NCI-H345 (cell line): ENCODE measurements at places on chromosomes 13 and 19.

DNA sequence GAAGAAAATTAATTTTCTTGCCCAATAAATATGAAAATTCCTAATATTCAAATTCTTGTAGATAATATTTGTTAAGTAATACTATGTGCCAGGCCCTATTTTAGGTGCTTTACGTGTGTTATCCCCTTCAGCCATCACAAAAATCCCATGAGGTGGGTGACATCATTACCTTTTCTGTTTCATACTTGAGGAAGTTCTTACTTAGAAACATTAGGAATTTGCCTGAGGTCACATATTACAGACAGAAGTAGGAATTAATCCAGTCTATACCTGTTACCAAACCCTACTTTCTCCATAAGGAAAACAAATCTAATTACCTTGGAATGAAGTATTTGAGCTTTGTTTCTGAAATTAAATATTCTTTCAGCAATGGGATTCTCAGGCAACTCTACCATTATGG is 336.1 kb downstream of the GPC6 start:
- DNase-seq = no peak

GRCh38 chr19:15101479-15102082 is 5.6 kb upstream of the SYDE1 start:
- DNase-seq = no peak

- DNase-seq = no peak
Measured at GRCh38 chr19:57708641-57709361, at the start of gene ZNF154. Gene ZNF154 (minus strand): TSS chr19:57709204. CDS start chr19:57708971, 233 bp downstream.

DNA sequence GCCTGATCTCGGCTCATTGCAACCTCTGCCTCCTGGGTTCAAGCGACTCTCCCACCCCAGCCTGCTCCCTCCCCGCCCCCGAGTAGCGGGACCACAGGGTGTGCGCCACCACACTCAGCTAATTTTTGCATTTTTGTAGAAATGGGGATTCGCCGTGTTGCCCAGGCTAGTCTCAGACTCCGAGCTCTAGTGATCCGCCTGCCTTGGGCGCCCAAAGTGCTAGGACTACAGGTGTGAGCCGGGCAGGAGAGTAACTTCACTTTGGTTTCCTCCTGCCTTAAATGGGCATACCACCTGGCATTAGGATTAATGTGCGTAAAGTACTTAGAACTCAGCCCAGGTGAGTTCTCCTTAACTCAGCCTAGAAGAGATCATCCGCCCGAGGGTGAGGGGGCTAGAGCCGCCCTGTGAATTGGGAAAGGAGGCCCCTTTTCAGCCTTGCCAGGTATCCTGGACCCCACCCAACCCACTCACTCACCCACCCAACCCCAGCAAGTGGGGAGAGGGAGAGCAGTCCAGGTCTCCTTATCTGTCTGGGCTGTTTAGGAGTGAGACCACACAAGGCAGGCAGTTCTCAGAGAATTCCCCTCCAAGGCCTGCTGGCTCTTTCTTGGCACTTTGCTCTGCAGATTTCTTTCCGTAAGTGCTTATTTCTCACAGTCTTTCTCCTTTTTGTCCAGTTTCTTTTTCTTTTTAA is 1.2 kb upstream of the ZFP36 start:
- no peak for DNase-seq

DNA sequence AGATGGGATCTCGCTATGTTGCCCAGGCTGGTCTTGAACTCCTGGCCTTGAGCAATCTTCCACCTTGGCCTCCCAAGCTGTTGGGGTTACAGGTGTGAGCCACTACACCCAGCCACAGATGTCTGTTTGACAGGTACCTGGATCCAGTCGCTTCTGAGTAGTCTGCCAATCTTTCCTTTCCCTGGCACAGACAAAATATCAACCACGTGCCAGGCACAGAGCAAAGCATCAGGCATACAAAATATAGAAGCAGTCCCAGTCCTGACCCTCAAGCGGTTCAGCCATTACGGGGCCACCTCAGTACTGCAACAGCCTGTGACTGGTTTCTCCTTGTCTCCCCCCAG is 3.8 kb downstream of the ELAVL1 start:
- no peak for DNase-seq

GRCh38 chr13:114105521-114106225 is 26.8 kb downstream of the RASA3 start:
- DNase-seq = no peak

DNA sequence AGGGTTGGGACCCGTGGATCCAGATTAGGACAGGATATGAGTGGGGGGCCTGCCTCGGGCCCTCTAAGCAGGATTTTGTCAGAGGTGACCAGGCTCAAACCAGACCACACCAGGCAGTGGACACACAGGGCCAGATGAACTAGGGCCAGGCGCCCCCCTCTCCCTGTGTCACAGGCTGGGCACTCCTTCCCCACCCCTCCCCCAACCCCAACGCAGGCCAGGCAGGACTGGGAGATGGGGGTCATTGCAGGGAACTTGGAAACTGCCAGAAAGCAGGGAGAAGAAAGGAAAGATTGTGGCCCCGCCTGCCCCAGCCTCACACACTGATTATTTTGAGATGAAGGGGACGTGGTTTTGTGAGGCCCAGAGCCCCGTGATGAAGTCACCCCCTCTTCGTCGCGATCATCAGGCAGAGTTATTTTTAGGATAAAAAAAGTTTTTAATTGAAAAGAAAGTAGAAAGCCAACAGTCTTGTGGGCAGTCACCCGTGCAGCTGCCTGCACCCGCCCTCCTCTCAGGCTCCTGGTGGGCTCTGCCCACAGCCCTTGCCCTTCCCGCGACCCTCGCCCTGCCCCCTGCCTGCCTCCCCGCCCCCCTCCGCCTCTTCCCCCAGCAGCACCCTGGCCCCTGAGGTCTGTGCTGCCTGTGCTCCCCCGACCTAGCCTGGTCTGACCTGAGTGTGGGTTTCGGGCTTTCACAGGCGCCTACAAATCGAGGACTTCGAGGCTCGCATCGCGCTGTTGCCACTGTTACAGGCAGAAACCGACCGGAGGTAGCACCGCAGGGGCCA is 1.9 kb upstream of the YJEFN3 start:
- no peak for DNase-seq

- no peak for DNase-seq
Measured at GRCh38 chr13:37608750-37609339, 10.3 kb upstream of the POSTN start.

DNA sequence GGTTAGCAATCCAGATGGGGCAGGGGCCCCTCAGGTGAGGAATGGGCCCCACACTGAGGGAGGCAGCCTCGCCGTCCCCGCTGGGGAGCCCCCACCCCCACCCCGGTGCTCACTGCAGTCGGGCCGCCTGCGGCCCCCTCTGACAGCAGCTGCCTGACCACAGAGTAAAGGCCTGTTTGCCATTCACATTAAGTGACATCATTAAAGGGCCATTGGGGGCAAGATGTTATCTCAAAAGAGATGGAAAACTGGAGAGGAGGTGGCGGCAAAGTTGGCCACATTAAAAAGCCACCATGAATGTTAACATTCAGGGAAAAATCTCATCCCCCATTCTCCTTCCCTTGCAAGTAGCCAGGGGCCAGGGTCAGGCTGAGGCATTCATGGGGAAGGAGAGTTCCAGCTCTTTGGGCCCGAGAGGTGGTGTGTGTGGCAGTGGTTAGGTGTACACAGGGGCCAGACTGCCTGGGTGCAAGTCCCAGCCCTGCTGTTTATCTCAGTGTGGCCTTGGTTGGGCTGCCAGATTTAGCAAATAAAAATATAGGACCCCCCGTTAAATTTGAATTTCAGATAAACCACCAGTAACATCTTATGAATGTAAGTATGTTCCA is 20.9 kb downstream of the VSTM2B start:
- DNase-seq = no peak

- DNase-seq = no peak
Measured at GRCh38 chr13:36789061-36789460, 30.0 kb upstream of the RFXAP start.

DNA sequence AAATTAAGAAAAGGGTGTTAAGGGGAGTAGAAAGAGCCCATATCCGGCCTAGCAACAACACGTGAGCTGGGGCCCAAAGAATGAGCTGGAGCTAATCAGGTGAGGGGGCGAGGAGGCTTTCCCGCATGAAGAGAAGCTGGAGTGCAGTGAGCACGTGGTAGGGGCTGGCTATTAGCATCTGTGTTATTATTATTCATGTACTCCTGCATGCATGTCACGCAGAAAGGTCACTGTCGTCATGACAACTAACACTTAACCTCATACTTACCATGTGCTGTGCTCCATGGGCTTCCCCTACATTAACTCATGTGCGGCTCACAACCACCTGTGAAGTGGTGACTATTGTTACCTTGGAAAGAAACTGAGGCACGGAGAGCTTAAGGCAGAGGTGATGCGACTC is 227.6 kb upstream of the UBL3 start:
- DNase-seq = no peak

DNA sequence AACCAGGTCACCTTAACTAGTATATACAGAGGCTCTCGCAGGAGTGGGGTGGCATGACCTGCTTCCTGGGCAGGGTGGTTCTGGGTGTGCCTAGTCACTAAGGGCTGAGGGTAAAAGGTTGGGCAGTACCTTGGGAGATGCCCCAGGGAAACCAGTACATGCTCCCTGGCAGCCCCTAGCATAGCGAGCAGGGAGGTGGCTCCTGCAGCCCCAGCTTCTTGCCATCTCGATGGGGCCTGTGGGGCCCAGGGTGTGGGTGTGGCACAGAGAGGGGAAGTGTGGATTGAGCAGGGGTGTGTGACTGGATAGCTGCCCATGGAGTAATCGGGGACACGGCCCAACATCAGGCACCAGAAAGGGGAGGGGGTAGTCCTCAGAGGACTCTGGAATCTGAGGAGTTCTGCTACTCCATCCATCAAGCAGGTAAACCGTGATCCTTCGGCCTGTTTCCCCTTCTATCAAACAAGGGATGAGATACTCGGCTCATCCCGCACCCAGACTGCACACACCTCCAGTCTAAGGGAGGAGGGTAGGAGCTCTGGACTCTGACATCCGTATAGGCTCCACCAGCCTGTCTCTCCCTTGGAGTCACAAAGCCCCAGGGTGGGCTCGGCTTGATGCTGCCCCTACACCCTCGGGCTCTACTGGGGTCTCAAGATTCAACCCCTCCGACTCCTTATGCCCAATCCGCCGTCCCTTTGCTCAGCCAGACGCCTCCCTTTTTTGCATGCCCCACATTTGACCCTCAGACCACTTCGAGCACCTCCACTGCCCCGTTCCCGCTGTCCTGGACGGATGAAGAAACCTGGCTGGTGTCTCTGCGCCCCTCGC is 1.1 kb downstream of the ZBTB45 start:
- DNase-seq = no peak

DNA sequence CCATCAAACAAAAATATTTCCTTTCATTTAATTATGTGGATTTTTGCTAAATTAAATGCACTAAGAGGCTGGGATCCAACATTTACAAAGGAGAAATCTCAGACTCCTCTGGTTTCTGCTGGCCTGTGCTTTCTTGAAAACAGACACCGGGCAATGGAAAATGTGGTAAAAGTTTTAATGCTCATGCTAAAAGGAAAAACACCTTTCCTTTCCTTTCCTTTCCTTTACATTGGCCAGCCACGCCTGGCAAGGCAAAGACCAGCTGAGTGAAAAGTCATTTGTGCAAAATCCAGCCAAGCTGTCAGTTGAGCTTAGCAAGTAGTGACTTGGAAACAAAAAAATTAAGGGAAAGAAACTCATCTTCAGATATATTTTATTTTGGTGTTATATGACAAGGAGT is 240.3 kb downstream of the LACC1 start:
- DNase-seq = no peak

DNA sequence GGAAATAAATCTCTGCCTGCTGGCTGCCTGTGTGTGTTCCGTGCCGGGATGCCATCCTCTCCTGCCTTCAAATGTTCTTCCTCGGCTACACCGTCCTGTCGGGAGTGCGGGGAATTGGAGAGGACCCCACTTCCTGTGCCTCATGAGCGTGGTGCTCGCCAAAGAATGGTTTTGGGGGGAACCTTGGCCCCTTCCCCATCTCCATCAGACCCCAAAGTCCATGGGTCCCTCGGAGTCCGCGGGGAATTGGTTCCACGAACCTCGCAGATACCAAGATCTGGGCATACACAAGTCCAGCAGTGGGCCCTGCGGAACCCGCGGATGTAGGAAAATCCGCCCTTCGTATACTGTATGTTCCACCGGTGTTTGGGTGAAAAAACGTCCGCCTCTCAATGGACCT is 2.3 kb upstream of the ZNF865 start:
- no peak for DNase-seq

DNA sequence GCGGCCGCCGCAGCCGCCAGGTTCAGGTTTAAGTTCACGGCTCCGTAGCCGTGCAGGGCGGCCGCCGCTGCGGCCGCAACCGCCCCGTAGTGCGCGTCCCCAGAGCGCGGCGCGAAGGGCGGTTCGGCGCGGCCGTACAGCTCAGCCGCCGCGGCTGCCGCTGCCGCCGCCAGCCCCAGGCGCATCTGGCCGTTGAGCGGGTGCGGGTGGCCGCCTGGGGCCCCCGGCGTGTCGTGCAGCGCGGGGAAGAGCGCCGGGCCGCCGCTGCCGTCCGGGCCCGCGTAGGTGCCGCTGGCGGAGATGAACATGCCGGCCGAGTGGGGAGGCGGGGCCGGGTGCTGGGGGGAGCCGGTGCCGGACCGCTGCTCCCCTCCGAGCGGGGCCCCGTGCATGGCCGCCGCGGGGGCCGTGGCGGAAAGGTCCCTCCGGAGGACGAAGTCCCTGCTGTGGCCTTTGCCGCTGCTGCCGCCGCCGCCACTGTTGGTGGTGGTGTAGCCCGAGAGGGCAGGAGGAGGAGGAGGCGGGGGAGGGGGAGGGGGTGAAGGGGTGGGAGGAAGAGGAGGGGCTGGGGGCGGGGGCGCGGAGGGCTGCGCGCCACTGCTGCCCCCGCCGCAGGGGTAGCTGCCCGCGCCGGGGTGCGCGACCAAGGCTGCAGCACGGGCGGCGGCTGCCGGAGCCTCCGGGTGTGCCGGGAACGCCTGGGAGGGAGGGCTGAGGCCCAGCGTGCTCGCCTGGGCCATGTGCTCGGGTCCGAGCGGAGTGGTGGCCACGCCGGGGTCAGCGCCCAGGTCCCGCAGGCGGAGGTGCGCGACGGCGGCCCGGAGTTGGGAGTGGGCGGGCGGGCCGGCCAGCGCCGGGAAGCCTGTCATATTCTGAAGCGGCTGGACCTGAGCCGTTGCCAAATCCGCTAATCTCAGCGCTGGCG is 654 bp downstream of the ZIC5 start:
- peak; percentile 69 for DNase-seq

DNA sequence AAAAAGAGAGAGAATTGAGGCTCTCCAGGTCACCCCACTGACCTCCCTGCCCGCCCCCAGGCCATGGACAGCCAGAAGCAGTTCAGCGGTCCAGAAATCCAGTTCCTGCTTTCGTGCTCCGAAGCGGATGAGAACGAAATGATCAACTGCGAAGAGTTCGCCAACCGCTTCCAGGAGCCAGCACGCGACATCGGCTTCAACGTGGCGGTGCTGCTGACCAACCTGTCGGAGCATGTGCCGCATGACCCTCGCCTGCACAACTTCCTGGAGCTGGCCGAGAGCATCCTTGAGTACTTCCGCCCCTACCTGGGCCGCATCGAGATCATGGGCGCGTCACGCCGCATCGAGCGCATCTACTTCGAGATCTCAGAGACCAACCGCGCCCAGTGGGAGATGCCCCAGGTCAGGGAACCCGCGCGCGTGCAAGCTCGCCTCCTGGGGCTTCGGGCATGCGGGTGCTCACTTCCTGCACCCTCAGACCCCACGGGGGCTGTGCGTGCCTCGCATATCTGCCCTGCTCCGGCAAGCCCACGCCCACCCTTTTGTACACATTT is 56.6 kb downstream of the MAP4K1 start:
- no peak for DNase-seq

- no peak for DNase-seq
Measured at GRCh38 chr13:26168237-26168814, 53.8 kb downstream of the RNF6 start.

- no peak for DNase-seq
Measured at GRCh38 chr19:41845051-41845590, 279 bp downstream of the DMRTC2 start.
